ENCODE measurements at places on chromosomes 2 and 18. TPM values are rescaled to one million over a fixed set of nuclear protein-coding genes. Genes with fewer than 3 reads are reported as not detected.

GRCh38 chr2:226916669-226917068, 80.8 kb downstream of the RHBDD1 start:
- H3K27ac ChIP-seq = no peak overlapping the region
- H3K27me3 ChIP-seq = no peaks in the 10 kb centered on the region
- H3K36me3 ChIP-seq = no peaks in the 10 kb centered on the region
- DNase-seq = no peak

DNA sequence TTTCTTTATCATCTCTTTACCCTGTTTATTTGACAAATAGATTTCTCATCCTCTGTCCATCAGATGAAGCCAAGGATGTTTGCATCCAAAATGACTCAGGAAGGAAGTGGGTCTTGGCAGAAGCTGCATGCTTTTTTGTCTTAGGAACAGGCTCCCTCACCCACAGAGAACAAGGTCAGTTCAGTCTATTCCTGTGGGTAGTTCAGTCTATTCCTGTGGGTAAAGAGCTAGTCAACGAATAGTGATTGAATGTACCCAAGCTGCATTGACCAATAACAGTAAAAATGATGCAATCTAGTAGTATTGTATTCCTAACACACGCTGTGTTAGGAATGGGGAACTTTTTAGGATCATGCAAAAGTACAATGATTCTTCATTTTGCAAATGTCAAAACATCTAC, 290.8 kb upstream of the TANK start:
- no peaks in the 10 kb centered on the region for H3K27me3 ChIP-seq
- no peaks in the 10 kb centered on the region for H3K36me3 ChIP-seq
- no peak overlapping the region for H3K4me3 ChIP-seq
- H3K27ac ChIP-seq = peak overlapping the region; percentile 68
- DNase-seq = no peak
- H3K4me1 ChIP-seq = peaks cover 24% of the 10 kb centered on the region

DNA sequence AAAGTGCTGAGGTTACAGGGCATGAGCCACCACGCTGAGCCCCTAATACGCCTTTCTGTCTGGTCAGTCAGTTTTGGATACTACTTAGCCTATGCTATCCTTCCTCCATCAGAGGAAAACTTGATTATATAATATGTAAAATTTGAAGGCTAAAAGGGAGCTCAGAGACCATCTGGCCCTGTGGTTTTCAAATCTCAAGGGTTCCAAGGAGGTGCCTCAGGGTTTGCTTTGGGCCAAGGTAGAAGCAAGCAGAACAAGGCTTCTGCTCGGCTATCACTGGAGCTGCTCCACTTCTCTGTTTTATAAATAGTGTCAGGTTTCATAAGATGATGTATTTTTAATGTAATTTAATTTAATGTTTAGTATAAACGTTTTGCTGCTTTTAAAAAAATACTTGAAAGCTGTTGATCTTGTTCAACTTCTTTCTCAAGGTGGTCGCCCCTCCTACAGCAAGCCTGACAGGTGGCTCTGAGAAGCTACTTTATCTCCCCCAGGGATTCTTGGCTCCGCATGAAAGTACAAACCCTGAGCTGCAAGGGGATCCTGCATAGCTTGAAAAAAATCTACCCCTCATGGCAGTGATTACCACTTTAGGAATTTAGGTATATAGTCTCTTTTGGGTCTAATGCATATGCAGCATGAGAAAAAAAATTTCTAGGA, 290.3 kb downstream of the CNTNAP5 start:
- no peak overlapping the region for H3K4me3 ChIP-seq
- no peaks in the 10 kb centered on the region for H3K36me3 ChIP-seq
- H3K27ac ChIP-seq = no peak overlapping the region
- DNase-seq = no peak
- no peaks in the 10 kb centered on the region for H3K27me3 ChIP-seq

- H3K4me1 ChIP-seq = no peaks in the 10 kb centered on the region
- no peak overlapping the region for H3K4me3 ChIP-seq
- H3K36me3 ChIP-seq = no peaks in the 10 kb centered on the region
- H3K27me3 ChIP-seq = no peaks in the 10 kb centered on the region
- no peak for DNase-seq
Measured at GRCh38 chr2:17299891-17300540, 218.2 kb downstream of the RAD51AP2 start.

GRCh38 chr2:30229596-30229995, 1.7 kb upstream of the LBH start:
- H3K27ac ChIP-seq = no peak overlapping the region
- no peaks in the 10 kb centered on the region for H3K27me3 ChIP-seq
- no peak for DNase-seq
- no peaks in the 10 kb centered on the region for H3K36me3 ChIP-seq

DNA sequence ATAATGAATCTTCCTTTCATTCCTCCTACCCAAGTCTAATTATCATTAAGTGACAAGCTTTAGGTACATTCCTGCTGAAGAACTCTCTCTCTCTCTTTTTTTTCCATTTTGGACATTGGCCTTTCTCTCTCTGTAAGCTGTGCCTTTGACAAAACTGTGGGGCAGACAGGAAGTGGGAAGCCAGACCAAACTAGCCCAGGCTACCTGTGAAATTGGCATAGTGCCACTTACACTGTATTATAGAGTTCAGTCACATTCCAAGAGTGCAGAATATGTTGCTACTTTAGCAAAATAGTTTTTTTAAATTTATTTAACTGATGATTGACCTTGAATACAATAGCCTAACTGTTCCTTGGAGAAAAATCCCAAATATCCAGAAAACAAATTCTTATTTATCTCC, 381.5 kb upstream of the ETAA1 start:
- H3K27ac ChIP-seq = no peak overlapping the region
- no peak overlapping the region for H3K4me3 ChIP-seq
- no peak for DNase-seq
- no peaks in the 10 kb centered on the region for H3K4me1 ChIP-seq
- no peaks in the 10 kb centered on the region for H3K36me3 ChIP-seq
- H3K27me3 ChIP-seq = no peaks in the 10 kb centered on the region

Gene MC2R
- total RNA-seq = not detected

Gene ALPP
- total RNA-seq = not detected

Gene CFAP53
- total RNA-seq = not detected

DNA sequence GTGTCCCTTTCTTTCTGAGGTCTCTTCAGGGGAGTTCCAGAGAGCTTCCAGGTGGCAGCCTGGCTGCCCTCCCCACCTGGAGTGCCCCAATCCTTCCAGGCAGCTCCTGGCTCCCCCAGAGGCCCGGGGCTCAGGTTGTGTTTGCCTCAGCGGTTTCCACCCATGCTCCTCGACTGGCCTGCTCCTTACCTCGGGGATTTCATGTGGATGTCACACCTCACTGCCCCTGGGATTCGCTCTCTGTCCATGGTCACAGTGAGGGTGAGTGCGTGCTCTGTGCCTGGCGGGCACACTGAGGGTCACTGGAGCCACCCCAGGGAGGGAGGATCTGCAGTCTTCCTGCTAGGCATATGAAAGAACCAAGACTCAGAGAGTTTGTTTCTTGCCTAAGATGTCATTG, 2.1 kb upstream of the TOGARAM2 start:
- no peak overlapping the region for H3K27ac ChIP-seq
- no peaks in the 10 kb centered on the region for H3K27me3 ChIP-seq
- H3K36me3 ChIP-seq = no peaks in the 10 kb centered on the region
- no peak overlapping the region for H3K4me3 ChIP-seq
- no peak for DNase-seq

Gene TFCP2L1
- total RNA-seq = 1.5 TPM

DNA sequence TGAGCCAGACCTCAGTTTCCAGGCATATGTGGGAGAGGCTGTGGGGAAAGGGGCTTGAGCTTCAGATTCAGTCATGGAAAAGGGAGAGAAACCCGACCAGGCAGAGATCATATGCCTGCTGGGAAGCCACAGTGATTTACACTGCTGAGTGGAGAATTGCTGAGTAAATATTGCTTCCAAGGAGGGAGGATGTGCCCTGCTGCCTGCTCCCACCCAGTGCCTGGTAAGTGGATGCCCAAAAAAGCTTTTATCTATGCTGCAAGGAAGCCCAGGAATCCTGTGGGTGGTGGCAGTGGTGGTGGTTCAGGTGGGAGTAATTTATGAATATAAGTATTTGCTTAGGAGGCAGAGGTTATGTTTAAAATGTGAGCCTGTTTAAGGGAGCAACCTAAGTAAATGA, 39.5 kb downstream of the INO80C start:
- H3K4me1 ChIP-seq = peaks cover 23% of the 10 kb centered on the region
- peak overlapping the region; percentile 24 for H3K27ac ChIP-seq
- no peak for DNase-seq
- H3K36me3 ChIP-seq = no peaks in the 10 kb centered on the region

Gene GLI2
- total RNA-seq = 1.0 TPM

GRCh38 chr2:234334151-234334550, 162.7 kb downstream of the ARL4C start:
- H3K4me3 ChIP-seq = no peak overlapping the region
- H3K36me3 ChIP-seq = no peaks in the 10 kb centered on the region
- no peaks in the 10 kb centered on the region for H3K4me1 ChIP-seq
- H3K27me3 ChIP-seq = no peaks in the 10 kb centered on the region

- no peak for DNase-seq
- H3K4me3 ChIP-seq = no peak overlapping the region
- no peaks in the 10 kb centered on the region for H3K27me3 ChIP-seq
- no peaks in the 10 kb centered on the region for H3K4me1 ChIP-seq
Measured at GRCh38 chr18:28108254-28108653, 68.7 kb downstream of the CDH2 start.

Gene INHBB
- 1.7 TPM for total RNA-seq

DNA sequence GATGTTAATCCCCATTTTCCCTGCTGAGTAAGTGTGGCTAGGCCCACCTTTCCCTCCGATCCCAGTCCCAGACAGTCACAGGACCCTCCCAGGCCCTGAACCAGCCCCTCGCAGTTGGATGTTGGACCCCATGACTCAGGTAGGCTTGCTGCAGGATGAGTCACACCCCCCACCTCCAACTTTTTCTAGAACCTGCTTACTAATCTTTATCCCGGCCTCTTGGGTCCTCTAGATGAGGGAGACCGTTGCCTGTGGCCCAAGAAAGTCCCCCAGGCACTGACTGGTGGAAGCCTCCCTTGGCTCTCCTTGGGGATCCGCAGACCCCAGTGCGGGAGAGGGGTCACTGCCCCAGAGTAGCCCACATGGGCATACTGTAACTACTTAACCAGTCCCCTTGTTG, 98.5 kb downstream of the SMAD7 start:
- DNase-seq = peak; percentile 30
- no peaks in the 10 kb centered on the region for H3K36me3 ChIP-seq
- H3K4me3 ChIP-seq = no peak overlapping the region

DNA sequence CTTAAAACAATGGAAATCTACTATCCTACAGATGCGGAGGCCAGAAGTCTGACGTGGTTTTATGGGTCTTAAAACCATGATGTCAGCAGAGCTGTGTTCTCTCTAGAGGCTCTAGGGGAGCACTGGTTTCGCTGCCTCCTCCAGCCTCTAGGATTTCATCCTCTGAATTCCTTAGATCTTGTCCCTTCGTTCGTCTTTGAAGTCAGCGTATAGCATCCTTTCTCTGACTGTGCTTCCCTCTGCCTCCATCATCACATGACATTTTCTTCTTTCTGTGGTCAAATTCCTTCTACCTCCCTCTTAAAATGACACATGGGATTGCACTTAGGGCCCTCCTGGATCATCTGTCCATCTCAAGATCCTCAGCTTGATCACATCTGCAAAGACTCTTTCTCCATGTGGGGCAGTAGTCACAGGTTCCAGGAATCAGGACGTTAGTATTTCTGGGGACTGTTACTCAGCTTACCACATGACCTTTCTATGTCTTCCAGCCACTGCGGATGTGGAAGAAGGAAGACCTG, 22.7 kb upstream of the NCK2 start:
- DNase-seq = no peak
- no peak overlapping the region for H3K4me3 ChIP-seq

Gene MPHOSPH10
- total RNA-seq = 28.7 TPM
